ENCODE measurements at places on chromosomes 13 and 19.
A peak's percentile ranks its signal among the peaks of the same experiment; 100 is the strongest.

GRCh38 chr13:43238341-43239083 is 215.1 kb downstream of the DNAJC15 start:
- no peak for DNase-seq

DNA sequence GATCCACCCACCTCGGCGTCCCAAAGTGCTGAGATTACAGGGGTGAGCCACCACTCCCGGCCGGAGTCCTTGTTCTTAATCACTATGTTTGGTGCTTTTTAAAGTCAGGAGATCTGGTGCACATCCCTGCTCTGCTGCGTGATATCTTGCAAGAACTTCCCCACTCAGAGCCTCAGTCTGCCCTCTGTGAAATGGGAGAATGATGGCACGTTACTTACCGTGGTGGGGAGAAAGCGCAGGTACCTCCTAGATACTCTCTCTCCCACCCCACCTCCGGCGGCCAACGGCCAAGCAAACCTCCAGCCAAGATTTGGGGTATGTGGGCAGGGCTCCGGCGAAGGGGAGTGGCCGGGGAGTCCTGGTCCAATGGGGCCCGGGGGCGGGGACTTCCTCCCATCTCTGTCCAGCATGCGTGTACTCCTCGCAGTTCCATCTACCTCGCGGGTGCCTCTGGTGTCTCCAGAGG is at the start of gene RYR1:
TSS of gene RYR1 (plus strand) at position 424 of the 466 bp plus-strand sequence. CDS start 139 bp downstream, outside the sequence.
- DNase-seq, result no peak

DNA sequence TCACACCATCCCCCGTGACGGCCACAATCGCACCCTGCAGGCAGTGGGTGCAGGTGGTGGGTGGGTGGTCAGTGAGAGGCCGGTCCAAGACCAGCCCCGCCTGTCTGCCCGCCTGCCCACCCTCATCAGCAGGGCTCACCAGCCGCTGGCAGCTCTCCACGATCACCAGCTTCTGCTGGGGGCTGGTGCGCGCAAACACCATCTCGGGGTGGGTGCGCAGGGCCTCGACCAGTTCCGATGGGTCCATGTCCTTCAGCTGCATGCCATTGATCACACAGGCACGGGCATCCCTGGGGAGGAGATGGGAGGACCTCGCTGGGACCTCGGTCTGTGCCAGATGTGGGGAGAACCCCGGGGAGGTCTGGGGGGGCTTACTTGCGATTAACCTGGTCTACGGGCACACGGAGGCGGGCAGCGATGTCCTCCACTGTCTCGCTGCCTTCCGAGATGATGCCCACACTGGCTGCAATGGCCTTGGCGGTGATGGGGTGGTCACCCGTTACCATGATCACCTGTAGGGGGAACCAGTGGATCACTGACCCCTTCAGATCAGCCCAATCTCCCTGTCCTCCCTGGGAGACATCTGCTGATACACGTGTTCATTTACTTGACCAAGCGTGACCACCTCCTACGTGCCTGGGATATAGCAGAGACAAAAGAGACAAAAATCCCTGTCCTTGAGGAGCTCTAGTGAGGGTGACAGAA is 8.0 kb downstream of the ATP4A start:
- peak; percentile 30 for DNase-seq

- DNase-seq, result peak; percentile 41
Observed at GRCh38 chr19:19418555-19419260, 13.2 kb downstream of the GATAD2A start.

- no peak for DNase-seq
Observed at GRCh38 chr13:79997244-79997643, 343.7 kb downstream of the SPRY2 start.

DNA sequence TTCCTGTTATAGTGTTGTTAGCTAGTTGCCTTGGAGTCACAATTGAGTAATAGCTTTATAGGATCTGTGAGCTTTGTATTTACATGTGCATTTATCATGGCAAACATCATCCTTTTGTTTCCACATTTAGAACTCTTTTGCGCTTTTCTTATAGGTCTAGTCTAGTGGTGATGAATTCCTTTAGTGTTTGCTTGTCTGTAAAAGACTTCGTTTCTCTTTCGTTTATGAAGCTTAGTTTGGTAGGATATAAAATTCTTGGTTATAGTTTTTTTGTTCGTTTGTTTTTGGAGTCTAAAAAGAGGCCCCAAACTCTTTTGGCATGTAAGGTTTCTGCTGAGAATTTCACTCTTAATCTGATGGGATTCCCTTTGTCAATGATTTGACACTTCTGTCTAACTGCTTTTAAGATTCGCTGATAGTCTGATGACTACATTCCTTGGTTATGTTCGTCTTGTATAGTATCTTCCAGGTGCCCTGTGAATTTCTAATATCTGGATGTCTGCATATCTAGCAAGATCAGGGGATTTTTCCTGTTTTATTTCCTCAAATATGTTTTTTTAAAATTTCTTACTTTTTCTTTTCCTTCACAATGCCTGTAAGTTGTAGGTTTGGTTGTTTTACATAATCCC is 20.2 kb downstream of the DNAJC3 start:
- DNase-seq, result no peak

- DNase-seq, result no peak
Observed at GRCh38 chr19:35908973-35909683, 1.0 kb upstream of the TYROBP start.

DNA sequence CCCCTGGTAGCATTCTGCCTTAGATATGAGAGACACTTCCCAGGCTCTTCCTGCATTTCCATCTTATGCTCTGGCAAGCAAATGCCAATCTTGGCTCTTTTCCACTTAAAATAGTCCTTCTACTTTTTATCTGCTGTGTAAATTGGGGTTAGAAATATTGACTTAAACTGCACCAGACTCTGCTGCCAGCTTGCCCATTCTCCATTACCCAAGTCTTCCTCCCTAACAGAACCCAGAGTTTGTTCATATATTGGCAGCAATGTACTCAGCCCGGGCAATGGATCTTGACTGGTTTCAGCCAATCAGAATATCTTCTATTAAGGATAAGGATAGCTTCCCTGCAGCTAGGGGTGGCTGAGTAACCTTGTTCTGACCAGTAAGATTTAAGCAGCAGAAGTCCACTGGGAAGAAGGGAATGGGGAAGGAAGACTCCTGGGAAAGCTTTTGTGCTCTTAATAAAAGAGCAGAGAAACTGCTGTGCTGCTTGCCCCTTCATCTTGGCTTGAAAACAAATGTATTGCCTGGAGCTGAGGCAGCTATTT is 177.1 kb downstream of the KCNRG start:
- DNase-seq, result no peak

DNA sequence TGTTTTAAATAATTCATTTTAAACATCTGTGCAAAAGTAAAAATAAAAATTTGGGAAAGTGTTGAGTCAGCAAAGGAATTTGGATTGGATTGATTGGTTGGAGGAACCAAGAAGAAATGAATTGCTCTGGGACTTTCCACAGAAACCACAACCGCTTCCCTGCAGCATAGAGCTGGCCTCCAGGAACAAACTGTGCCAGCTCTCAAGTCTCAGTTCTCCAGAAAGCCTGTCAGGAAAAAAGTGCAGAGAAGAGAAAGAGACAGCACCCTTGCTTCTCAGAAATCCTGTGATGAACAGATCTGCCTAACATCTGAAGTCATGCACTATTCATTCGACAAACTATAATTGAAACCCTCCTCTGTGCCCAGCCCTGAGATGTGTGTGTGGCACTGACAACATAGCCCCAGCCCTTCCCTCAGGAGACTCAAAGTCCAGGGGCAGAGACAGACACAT is 14.8 kb downstream of the LYPD3 start:
- DNase-seq, result peak; percentile 88

DNA sequence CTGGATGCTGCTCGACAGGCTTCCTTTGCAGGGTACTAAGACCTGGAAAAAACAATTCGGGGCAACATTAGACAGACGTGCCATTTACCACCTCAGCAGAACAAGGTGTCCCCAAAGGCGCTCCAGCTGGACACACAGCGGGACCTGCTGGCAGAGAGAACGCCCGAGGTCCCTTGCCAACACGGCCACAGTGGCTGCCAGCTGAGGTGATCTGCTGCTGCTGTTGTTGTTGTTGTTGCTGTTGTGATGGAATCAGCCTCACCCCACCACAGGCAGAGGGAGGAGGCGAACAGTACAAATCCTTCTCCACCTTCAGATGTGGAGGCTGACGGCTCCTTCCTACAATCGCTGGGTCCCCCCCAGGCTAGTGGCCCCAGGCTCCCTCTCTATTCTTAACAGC is 25.2 kb downstream of the ANKRD27 start:
- DNase-seq, result no peak

DNA sequence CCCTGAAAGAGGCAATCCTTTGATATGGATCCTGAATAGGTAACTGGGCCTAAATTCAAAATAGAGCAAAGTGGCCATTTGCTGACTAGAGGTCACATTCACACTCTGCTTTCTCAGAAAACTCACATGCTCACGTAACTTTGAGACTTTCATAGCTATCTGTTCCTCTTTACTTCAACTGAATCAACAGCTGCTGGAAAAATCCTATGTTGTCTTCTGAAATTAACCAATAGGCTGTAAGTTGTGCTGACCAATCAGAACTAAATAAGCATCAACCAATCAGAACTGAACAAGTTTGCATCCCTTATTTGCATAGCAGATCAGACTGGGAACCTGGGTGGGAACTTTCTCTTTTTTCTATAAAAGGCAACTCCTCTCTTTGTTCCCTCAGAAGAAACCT is 24.0 kb upstream of the TBC1D4 start:
- DNase-seq, result no peak

GRCh38 chr13:100203696-100204367 is 114.9 kb downstream of the PCCA start:
- DNase-seq, result peak; percentile 63

GRCh38 chr19:42313096-42313839 is at the start of gene TMEM145:
Gene TMEM145 (plus strand): TSS chr19:42313309. CDS start chr19:42313377, 68 bp downstream.
- DNase-seq, result peak; percentile 44

- DNase-seq, result peak; percentile 12
Observed at GRCh38 chr13:42660333-42660965, 86.5 kb downstream of the TNFSF11 start.

DNA sequence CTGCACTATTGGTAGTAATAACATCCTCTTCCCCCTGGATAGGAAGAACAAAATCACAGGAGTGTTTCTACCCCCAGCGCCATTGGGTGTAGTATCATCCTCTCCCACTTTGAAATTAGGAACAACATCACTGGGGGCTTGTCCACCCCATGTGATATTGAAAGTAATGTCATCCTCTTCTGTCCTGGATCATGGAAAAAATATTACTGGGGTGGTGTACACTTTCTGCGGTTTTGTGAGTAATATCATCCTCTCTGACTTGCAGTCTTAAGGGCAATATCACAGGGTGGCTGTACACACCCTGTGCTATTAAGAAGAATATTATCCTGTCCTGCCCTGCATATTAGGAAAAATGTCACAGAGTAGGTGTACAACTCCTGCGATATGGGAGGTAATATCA is 4.9 kb upstream of the RGCC start:
- no peak for DNase-seq

- peak; percentile 57 for DNase-seq
Observed at GRCh38 chr19:30662211-30662861, 290.2 kb downstream of the ZNF536 start.

Measured in AG10803 (cell line).